Stimulated activated CD8-positive, alpha-beta memory T cell treated with anti-CD3 and anti-CD28 coated beads, Interleukin-15, amount 100 ng/mL, for 4 hours (primary cell): ENCODE measurements at places on chromosomes 12 and 14.

- DNase-seq: no peak
Measured at GRCh38 chr12:77102691-77103090, 37.3 kb upstream of the E2F7 start.

- no peak for DNase-seq
Measured at GRCh38 chr14:32370714-32371113, 41.6 kb downstream of the AKAP6 start.

- DNase-seq: no peak
Measured at GRCh38 chr12:12714276-12715021, 2.7 kb upstream of the CDKN1B start.

DNA sequence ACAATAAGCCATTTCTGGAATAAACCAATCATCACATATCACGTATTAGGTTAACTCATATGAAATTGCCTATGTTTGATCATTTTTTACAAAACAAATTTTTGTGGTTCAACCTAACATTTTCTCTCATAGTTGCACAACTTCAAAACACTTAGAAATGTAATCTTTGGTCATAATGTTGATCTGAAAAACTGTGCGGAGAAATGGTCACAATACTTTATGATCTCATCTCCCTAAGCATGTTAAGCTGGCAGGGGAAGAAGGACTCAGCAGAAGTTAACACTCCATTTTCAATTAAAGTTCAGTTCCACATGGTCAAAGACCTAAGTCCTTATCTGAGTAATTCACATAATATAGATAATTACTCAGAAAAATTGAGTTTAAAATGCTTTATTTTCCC lies 194.8 kb downstream of the CAPZA3 start:
- no peak for DNase-seq

GRCh38 chr12:49537752-49538509 lies 899 bp upstream of the KCNH3 start:
- peak; percentile 23 for DNase-seq

DNA sequence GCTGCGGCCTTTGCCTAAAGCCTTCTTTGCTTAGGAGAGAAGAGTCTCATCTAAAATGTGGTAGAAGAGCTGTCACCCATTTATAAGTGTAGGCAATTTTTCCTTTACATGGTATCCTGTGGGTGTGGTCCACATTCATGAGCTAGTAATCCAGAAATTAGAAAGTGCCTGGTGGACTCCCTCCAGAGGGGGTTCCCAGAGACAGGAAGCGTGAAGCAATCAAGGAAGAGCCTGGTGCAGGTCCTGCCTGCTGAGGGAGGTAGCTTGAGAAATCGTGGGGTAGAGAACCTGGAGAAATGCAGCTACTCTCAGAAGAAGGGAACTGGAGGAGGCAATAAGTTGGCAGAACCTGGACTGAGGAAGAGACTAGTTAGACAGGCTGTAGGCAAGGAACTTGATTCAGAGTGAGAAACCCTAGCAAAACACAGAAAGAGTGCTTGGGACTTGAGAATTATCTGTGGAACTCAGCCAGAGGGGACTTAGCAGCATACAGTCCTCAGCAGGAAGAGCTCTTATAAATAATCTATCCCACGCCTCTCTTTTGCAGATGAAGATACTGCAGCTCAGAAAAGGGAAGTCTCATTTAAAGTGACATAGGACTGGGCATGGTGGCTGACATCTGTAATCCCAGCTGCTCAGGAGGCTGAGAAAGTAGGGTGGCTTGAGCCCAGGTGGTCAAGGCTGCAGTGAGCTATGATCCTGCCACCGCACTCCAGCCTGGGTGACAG lies 182.4 kb upstream of the CCND2 start:
- DNase-seq: no peak

DNA sequence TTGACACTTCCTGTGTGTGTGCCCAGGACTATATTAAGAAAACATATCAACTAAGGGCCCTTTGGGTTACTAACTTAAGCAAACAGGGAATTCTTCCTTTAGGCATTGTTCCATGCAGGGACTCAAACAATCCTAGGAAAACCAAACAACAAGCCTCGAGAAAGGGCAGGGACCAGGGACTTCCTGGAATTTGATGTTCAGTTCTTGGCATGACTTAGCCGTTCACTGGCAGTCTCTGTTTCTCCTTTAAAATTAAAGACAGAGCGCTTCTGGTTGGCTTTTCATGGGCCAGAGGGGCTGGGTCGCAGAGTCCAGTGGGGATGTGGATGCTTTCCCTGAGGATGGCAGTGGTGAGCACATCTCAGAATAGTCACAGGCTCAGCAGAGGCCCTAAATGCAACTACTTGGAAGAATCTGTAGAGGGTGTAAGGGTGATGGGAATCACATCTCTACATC lies 35.2 kb downstream of the RNFT2 start:
- no peak for DNase-seq

DNA sequence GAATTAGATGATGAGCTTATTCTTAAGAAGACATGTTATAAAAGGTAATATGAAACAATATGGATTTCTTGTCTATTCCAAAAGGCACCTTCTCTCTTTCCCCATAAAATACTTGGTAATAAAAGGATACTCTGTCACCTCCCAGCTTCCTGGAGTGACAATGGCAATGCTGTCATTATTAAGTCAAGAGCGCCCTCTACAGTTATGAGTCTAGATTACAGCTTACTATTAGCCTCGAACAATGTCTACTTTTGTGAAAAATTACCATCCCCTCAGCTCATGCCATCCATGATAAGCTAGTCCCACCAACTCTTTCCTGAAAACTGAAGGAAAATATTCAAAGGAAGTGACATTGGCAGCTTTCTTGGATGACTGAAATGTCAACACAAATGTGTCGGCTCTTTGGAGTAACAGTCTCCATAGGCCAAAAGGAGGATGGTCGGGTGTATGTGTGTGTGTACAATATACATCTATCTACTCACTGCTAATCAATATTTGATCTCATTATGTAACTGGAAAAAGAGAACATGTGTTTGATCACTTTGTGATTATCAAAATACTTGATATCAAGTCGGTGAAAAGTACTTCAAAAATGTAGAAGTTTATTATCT lies 48.7 kb upstream of the CDKN3 start:
- no peak for DNase-seq

- no peak for DNase-seq
Measured at GRCh38 chr12:82089369-82090121, 268.6 kb downstream of the CCDC59 start.

DNA sequence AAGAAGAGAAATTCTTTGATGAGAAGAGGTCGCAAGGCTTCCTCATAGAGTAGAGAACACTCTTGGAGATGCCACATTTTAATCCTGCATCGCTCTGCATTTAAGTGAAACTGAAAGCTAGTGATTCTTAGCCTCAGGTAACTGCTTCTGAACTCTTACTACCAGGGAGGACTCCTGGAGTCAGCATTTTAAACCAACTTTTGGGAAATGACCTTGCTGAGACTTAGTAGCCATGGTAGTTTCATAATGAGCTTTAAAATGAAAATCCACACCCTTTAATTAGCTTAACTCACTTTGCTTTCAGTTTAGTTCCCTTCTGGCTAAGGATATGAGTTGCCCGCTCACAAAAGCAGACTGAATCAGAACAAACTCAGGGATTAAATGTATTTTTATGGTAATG lies 80.3 kb downstream of the SYNE2 start:
- DNase-seq: no peak

GRCh38 chr14:101351146-101351545 lies 210.1 kb upstream of the DIO3 start:
- no peak for DNase-seq

DNA sequence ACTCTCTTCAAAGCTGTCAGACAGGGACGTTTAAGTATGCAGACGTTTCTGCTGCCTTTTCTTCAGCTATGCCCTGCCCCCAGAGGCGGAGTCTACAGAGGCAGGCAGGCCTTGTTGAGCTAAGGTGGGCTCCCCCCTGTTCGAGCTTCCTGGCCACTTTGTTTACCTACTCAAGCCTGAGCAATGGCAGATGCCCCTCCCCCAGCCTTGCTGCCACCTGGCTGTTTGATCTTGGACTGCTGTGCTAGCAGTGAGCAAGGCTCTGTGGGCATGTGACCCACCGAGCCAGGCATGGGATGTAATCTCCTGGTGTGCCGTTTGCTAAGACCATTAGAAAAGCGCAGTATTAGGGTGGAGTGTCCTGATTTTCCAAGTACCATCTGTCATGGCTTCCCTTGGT lies 900.4 kb upstream of the MDGA2 start:
- DNase-seq: no peak

DNA sequence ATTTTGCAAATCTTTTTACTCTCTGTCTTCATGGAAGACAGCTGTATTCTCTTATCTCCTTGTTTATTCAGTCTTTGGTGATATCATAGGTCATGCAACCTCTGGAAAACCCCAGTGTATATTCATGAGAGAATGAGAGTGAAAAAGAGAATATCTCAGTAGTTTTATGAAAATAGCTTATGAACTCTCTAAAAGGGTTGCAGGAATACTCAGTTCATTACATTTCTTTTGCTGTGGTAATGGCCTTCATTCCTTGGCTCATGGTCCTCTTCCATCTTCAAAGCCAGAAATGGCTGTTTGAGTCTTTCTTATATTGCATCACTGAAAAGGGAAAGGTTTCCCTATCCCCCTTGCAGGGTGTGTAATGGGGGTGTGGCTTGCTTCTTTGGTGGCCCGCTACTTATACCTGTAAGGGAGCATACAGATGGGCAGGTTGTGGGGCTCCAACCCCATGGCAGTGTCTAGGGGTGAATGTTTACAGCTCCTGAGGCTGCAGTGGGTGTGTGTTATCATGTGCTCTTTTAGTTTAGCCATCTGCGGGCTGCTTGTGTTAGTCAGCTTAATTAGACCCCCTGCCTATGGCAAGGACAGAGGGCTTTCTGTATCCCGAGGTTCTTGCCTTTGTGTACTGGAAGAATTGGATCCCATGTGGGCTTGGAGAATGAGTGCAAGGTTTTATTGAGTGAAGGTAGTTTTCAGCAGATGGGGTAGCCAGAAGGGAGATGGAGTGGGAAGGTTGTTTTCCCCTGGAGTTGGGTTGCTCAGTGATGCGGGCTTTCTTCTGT lies 150.2 kb downstream of the CCDC91 start:
- no peak for DNase-seq

GRCh38 chr12:133156125-133156690 lies 25.1 kb upstream of the ZNF268 start:
- DNase-seq: no peak

DNA sequence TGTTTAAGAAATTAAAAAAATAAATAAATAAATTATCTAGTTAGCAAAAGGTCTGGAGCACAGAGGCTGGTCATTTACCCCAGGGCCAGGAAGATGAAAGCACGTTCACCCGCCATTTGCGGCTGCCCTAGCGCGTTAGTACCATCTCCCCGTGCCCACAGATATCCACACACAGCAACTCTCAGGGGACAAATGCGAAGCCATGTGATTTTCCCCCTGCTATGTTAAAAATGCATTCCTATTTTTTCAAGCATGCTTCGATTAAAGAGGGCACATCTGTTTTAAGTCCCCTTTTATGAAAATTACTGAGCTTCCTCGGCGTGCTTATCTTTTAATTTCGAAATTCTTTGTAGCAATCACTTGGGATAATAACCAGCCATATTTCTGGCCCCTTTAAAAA lies 56.9 kb upstream of the PIWIL1 start:
- DNase-seq: no peak

DNA sequence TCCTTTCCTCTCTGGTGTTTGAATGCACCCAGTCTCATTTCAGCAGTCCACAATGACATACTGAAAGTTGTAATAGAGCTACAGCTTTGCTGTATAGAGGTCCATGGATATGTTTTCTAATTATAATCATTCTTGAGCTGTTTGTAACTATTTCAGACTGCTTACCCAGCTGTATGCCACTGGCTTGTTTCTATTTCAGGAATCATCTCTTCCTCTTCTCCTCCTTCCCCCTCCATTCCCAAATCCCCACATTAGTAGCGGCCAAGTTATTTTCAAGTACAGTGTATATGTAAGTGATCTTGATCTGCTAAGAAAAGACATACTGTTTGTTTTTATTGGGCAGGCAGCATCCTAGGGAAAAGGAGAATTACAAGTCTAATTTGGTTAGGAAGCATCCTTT lies 775.0 kb downstream of the DIO2 start:
- DNase-seq: no peak

GRCh38 chr12:11688379-11688778 lies 38.9 kb downstream of the ETV6 start:
- no peak for DNase-seq

DNA sequence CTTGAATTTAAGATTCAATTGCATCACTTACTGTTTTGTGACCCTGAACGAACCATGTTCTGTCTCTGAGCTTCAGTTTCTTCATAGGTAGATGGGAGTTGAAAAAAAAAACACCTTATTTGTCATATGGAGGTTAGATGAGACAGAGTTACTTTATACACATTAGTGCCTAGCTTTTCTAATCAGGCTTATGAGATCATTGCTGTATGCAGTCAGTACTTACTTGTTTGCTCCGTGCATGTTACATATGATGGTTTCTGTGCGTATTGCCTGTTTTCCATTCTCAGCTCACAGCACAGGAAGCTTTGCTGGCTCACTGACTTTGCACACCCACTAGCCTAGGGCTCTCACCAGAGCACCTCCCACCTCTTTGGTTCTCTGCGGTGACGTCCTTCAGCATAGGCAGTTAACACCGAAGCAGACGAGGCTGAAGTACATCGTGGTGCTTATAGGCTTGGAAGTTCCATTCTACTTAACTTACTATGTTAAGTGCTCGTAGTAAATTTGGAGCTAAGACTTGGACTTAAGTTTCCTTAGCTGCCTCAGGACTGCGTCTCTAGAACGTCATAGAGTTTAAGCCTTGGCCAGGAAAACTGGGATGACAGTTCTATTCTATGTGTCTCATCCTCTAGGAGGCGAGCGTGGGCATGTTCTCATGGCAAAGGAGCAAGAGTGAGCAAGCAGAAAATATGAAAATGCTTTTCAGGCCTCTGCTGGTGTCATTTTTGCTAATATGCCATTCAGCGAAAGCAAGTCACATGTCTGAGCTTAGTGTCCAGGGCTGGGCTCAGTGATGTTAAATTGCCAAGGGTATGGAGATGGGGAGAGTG lies 57.3 kb downstream of the NRXN3 start:
- DNase-seq: no peak

- DNase-seq: no peak
Measured at GRCh38 chr14:59439256-59439965, 25.8 kb downstream of the GPR135 start.

- DNase-seq: no peak
Measured at GRCh38 chr14:53306267-53306721, 153.2 kb upstream of the DDHD1 start.

- no peak for DNase-seq
Measured at GRCh38 chr12:23484238-23484637, 465.2 kb downstream of the SOX5 start.

- DNase-seq: no peak
Measured at GRCh38 chr14:54147282-54147681, 190.7 kb upstream of the BMP4 start.

DNA sequence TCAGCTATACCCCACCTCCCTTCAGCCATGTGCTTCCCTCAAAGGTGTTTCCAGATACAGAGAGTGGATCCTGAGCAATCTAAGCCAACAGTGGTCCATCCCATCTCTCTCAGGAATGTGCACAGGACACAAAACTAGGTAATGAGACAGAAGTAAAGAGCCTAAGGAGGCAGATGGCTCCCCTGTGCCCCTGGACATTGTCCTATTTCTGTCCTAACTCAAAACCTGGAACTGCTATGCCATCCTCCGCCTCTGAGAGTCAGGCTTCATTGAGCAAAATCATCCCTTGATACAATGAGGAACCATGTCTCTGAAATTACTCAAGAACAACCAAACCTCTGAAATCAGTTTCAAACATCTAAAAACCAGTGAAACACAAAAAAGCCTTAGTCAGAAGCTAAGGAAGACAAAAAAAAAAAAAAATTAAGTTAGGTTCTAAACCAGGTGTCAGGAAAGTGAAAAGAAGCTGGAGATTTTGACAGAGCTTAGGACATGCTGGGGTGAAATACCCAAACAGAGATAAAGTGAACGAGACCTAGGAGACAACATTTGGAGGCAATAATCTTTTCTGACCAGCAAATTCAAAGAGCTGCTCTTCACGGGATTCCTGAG lies 200.3 kb upstream of the PLEKHG7 start:
- DNase-seq: no peak
